ENCODE measurements at places on chromosomes 12 and 14. TPM values are rescaled to one million over a fixed set of nuclear protein-coding genes. Genes with fewer than 3 reads are reported as not detected.

GRCh38 chr12:80598004-80598606, 109.3 kb upstream of the MYF6 start:
- no peak for DNase-seq

DNA sequence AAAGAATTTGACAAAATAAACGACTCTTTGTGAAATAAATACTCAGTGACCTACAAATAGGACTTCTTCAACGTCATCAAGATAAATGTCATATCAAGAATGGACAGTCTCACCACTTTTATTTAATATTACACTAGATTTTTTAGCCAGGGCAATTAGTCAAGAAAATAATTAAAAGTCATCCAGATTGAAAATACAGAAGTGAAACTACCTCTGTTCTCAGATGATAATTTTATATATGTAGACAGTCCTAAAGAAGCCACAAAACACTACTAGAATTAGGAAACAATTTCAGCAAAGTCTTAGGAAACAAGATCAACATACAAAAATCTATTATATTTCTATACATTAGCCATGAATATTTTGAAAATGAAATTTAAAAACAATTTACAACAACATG, 689.6 kb upstream of the SEL1L start:
- DNase-seq: no peak

TTC6 gene
- total RNA-seq: 1.7 TPM

MYF5 gene
- not detected for total RNA-seq

DNA sequence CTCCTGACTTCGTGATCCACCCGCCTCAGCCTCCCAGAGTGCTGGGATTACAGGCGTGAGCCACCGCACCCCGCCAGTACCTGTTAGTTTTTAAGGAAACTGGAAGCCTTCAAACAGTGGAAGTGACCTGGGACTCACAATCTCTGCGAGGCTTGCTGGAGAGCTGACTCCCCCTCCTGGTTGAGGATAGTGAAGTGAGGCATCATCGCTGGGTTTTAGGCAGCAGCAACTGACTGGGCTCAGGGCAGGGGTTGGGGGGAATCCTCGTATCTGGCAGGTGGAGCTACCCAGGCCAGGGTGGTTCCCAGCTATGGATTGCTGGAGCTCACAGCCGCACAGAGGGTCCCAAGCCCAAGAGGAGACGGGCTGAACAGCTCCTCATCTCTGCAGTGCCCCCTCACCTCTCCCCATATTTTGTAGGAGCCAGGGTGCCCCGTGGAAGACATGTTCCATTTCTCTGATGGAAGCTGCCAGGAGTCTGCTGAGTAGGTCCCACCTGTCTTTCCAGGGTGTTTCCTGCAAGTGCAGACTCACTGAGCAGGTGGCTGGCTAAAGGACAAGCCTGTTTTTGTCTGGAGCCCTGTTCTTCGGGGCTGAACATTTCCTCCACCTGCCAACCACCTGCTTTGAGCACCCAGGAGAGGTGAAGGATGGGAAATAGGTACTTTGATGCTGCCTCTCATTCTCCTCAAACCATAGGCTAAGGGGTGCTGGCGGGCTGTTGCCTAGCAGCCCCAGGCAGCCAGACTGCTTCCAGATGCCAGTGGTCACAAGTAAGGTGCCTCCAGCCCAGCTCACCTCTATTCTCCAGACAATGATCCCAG, 3.1 kb downstream of the AVIL start:
- no peak for DNase-seq

PIWIL1 gene
- total RNA-seq: not detected

ADGRD1 gene
- total RNA-seq: 2.6 TPM

GRCh38 chr12:24778486-24779304, 170.2 kb downstream of the BCAT1 start:
- DNase-seq: no peak

- no peak for DNase-seq
Observed at GRCh38 chr12:124919521-124920352, 5.3 kb upstream of the UBC start.

GRCh38 chr14:95221531-95221930, 64.2 kb upstream of the DICER1 start:
- no peak for DNase-seq

DNA sequence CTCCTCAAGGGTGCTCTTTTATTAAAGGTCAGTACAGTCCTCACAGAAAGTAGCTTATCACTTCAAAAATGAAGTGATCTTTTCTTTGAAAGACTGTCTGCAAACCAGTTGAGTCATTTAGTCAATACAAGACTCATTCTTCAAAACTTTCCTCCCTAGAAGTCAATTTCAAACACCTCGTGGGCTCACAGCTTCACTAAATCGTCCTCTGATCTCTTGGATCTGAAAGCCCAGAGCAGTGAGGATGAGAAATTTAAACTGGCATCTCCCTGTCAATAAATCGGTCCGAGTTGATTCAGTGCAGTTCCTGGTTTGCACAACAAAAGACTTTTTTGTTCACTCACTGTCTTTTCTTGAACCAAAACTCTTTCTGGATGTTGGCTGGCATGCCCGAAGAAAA, 44.5 kb downstream of the NUAK1 start:
- DNase-seq: no peak

GRCh38 chr14:74962046-74962445, 6.6 kb upstream of the PGF start:
- no peak for DNase-seq

ETFBKMT gene
- 6.1 TPM for total RNA-seq

DNA sequence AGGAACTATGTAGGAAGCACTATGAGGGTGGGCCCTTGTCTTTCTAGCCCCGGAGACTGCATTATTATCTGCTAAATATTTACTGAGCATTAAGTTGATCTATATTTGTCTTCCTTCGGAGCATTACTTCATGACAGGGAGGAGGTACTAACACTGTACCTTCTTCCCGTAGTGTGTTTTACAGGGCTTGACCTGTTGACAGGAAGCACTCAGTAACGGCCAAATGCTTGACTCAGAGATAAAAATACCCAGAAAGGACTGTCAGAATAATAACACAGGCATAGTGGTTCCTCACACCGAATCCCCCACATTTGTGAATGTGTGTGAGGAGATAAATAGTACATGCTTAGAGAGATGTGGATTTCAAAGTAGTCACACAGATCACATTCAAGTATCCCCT, 466.6 kb downstream of the EGLN3 start:
- no peak for DNase-seq

GRCh38 chr12:87784350-87784749, 244.9 kb downstream of the C12orf50 start:
- DNase-seq: no peak

RNASE3 gene
- not detected for total RNA-seq

SLC6A12 gene
- 5.1 TPM for total RNA-seq

DNA sequence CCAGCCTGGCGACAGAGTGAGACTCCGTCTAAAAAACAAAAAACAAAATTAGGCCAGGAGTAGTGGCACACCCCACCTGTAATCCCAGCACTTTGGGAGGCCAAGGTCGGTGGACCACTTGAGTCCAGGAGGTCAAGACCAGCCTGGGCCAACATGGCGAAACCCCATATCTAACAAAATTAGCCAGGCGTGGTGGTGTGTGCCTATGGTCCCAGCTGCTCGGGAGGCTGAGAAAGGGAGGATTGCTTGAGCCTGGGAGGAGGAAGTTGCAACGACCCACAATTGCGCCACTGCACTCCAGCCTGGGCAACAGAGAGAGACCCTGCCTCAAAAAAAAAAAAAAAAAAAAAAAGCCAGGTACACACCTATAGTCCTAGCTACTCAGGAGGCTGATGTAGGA, 37.0 kb downstream of the KDM2B start:
- DNase-seq: no peak

GRCh38 chr14:72686101-72686500, 207.8 kb downstream of the DPF3 start:
- no peak for DNase-seq

- no peak for DNase-seq
Observed at GRCh38 chr12:46342562-46343033, 30.0 kb downstream of the SLC38A2 start.

- peak; percentile 45 for DNase-seq
Observed at GRCh38 chr12:89493670-89494302, 30.8 kb downstream of the GALNT4 start.

- no peak for DNase-seq
Observed at GRCh38 chr12:51519755-51520154, 71.3 kb upstream of the SCN8A start.

DNA sequence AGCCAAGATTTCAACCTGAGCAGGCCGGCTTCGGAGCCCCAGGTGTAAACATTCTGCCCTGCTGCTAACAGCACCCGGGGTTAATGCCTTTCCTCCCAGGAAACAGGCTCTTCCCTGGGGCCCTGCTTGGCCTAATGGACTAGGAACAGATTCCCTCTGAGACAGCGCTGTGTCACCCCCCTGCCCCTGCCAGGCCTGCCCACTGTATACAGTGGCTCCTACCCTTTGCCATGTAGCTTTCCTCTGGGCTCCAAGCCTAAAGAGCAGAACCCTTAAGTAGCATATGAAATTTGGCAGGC, 28.3 kb upstream of the BCDIN3D start:
- DNase-seq: no peak

DNA sequence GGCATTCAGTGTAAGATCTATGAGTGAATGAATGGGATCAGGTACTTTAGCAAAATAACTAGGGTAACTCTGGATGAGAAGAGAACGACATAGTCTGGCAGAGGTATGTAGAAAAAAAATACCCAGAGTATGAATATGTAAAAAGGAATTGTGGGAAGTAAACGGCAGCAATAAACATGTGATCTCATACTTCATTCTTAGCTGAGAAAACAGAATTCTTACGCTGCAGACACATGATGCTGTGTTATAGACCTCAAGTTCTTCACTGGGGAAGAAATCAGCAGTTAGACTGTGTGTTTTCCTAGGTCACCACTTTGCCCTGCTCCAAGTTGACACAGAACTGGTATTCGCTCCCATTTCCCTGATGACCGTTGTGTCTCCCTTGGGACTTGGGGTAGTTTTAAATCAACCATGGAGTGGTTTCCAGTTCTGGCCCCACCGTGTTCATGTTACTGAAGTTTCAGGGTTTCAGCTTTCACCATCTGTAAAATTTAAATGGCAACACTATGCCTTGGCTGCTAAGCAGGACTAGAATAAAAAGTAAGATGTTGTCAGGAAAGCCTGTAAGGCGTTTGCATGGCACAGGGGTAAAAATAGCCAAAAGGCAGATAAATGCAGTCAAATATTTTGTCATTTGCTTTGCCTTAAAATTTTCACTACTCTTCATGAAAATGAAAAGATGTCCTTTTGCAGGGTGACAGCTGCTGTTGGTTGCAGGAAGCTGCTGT, 223.7 kb downstream of the PELI2 start:
- no peak for DNase-seq

All from mucosa of descending colon (tissue), 3 donors.